Fibroblast of upper back skin (primary cell): ENCODE measurements at places on chromosomes 1 and 21.

DNA sequence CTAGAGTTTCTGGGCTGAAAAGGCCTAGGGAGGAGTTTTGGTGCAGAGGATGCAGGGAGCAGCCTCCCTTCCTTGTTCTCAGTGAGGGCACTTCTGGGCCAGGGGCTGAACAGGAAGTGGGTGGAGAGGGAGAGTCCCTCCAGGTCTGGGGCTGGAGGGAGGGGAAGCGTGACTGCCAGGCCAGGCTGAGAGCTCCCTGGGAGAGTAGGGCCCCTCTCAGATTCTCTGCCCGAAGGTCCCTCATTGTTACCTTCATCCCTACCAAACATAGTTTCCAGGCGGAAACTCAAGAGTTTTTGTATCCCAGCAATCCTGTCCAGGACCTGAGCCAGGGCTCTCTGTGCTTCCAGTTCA is 36.8 kb downstream of the CITED4 start:
- DNase-seq, result no peak

DNA sequence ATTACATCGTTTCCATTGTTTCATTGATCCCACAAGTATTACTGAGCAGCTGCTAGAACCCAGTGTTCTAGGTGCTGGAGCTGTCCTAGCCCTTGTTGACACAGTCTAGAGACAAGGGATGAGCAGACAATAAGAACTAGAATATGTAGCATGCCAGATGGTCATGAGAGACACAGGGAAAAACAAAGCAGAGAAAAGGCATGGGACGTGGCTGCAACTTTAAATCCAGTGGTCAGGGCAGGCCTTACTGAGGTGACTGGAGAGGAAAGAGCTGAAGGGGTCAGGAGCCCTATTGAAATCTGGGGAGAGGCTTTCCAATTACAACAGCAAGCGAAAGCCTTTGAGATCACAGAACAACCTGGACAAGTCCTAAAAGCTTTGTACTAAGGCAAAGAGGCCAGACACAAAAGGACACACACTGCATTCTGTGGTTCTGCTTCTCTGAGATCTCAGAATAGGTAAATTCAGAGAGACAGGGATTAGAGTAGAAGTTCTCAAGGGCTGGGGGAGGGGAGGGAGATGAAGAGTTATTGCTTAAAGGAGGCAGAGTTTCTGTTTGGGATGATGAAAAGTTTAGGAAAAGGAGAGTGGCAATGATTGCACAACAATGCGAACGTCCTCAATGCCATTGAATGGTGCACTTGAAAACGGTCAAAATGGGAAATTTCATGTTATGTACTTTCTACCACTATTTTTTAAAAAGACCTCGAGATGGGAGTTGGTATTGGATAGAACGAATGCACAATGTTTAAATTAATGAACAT is 467.4 kb upstream of the VAMP3 start:
- DNase-seq, result no peak

DNA sequence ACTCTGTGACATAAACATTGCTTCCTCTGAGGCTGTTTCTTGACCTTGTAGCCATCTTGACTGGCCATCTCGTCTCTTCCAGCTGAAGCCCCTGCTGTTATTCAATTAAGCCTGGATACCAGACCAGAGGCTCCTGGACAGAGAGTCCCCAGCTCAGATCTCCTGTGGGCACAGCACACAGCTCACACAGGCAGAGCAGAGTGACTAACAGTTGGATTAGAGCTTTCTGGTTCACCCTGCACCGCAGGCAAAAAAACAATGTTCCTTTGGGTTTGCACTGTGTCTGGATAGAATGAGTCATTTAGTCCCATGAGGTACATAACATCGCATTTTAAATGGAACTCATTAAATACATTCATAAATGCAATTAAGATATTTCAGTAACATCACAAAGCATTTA is 33.4 kb upstream of the USH2A start:
- DNase-seq, result peak; percentile 82

- DNase-seq, result no peak
Measured at GRCh38 chr1:12130466-12131130, 36.2 kb upstream of the TNFRSF1B start.

DNA sequence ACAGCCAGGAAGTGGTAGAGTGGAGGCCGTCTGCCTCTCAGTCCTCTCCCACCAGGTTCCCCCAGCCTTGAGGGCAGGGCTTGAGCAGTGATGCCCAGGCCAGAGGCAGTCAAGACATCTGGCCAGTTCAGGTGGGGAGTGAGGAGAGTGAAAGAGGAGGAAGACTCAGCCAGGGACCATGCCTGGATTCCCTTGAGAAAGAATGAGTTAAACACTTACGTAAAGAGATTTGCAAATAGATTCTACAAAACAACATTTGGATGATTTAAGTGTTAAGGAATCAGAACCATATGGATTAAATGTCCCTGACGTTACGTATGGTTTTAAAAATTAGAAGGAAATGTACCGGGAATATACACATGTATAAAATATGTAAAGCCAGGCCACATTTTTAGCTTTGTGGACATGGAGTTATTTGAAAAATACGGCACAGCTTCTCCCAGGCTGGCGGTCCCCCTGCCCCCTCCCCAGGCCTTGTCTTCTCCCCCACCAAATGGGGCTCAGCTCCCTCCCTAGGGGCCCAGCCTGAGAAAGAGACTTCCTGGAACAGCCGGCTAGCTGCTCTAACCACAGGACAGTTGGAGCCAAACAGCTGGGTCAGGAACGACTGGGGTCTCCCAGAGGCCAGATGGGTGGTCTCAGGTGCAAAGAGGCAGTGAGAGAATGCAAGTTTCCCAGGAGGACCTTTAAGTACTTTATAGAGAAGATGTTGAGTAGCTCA is 188.3 kb upstream of the EDN2 start:
- peak; percentile 99 for DNase-seq

DNA sequence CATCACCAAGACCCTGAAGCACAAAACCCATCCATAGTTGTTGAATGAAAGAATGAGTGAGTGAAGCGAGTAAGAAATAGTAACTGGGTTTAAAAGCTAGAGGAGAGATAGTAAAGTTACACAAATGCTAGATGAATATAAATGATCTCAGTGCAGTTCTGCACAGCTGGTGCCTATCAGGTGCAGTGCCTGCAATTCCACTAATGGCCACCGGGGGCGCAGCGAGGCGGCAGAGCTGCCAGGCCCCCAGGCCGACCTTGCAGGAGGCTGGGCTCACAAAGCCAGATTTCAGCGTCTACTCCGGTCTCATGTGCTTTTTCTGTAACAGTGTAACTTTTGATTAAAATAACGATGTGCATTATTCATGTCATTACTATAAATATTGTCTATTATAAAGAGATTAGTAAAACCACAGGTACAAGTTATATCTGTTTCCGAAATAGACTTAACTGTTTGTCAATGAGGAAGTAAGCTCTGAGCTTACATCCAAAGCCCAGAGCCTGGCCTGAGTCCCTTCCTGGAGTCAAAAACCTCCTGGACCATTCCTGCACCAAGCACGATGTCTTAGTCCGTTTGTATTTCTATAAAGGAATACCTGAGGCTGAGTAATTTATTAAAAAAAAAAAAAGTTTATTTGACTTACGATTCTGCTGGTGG is 477.6 kb downstream of the NPHP4 start:
- peak; percentile 13 for DNase-seq

DNA sequence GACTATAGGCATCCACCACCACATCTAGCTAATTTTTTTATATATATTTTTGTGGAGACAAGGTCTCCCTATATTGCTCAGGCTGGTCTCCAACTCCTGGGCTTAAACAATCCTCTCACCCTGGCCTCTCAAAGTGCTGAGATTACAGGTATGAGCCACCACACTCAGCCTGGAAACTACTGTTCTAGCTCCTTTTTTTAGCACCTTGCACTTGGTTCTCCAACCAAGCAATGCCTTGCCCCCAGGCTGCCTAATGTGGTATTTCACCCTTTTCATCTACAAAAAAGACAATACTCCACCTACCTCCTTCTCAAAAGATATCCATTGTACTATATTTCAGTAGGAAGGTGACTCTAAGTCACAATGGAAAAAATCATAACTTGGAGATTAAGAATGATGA is 6.7 kb downstream of the ARNT start:
- no peak for DNase-seq

- no peak for DNase-seq
Measured at GRCh38 chr1:181396811-181397210, 86.5 kb upstream of the CACNA1E start.

GRCh38 chr1:177825276-177825901 is 144.5 kb downstream of the SEC16B start:
- no peak for DNase-seq

- no peak for DNase-seq
Measured at GRCh38 chr1:232393444-232394146, 236.3 kb downstream of the SIPA1L2 start.
